ENCODE measurements at places on chromosomes 5 and 9.

DNA sequence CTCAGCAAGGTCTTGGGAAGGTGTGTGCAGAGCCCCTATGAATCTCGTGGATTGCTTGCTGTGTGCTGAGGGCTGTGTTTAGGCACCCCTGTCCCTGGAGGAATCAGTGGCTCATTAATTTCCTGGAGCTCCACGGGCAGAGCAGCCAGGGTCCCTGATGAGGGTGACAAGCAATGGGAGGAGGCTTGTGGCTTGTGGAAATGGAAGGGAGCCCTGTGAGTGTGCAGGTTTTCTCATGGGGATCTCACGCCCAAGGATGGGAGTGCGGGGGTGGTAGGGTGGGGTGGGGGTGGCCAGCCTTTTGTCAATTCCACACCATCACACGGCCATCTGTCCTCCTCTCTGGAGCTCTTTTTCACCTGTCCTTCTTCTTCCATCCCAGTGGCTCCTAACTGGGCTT, 25.3 kb downstream of the PHF2 start:
- no peak for DNase-seq

DNA sequence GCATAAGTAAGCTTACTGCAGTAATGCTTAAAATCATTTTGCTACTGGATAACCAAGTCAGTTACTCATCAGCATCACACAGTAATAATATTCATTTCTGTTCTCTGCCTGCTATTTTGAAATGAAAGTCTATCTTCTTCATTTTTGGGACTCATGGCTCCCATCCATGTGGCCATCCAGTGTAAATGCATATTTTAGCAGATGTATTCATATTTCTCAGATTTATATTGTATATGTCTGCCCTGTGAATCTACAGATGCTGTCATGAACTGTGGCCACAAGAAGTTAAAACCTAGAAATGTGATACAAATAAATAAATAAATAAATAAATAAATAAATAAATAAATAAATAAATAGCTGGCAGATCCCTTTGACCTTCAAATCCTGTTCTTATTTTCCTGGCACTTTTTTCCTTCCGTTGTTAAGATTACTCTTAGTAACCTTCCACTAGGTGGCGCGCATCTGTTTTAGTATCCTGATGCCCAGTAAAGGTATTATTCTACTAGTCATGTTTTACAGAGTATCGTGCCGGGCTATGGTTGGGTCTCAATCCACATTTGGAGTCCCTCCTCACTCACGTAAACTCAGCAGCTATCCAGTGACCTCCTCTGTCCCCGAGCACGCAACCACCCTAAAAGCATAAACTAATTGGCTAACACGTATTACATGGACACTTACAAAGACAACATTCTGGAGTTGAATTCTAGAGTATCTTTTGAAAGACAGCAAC, 79.2 kb upstream of the IL7R start:
- peak; percentile 76 for DNase-seq

DNA sequence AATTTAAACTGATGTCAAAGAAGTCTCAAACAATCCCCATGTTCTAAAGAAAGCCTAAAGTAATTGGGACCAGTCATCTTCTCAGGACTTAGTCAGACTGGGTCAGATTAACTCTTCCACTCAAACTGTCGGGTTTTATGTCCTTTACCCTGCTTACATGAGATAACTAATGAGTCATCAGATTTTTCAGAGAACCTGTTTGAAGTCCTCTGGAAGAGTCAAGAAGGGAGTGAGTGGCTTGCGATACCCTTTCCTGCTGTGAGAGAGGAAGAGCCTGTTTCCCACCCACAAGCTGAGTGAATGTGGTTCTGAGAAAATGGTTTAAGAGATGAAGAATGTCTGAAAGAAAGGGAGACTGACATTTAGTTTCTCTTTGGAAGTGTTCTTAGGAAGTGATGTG, 1866.7 kb upstream of the C9orf72 start:
- peak; percentile 84 for DNase-seq

GRCh38 chr9:72858089-72858912, 94.6 kb downstream of the ALDH1A1 start:
- no peak for DNase-seq

DNA sequence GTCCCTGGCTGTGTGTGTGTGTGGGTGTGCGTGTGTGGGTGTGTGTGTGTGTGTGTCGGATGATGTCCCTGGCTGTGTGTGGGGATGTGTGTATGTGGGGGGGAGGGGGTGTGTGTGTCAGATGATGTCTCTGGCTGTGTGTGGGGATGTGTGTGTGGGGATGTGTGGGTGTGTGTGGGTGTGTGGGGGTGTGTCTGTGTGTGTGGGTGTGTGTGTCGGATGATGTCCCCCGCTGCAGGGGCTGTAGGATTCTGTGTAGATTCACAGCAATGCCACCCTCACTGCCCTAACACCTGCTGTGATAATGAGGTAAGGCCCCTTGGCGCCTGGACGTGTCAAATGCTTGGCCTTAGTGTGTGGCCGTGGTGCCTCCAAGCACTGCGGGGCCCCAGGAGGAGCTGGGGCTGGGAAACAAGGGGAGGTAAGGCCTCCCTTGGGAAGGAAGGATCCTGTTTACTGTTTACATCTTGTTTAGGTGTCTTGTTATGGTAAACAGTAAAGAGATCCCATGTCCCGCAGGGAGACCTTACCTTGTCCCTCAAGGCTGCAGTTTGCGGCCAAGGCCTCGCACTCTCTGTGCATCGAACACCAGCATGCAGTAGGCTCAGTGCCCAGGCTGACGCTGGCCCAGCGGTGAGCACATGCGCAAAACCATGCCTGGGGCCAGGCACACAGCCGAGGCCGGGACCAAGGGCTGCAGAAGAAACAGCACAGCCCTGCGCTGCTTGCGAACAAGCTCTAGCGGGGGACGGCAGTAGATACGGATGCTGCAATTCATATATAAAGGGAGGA, 24.1 kb downstream of the AHRR start:
- no peak for DNase-seq

DNA sequence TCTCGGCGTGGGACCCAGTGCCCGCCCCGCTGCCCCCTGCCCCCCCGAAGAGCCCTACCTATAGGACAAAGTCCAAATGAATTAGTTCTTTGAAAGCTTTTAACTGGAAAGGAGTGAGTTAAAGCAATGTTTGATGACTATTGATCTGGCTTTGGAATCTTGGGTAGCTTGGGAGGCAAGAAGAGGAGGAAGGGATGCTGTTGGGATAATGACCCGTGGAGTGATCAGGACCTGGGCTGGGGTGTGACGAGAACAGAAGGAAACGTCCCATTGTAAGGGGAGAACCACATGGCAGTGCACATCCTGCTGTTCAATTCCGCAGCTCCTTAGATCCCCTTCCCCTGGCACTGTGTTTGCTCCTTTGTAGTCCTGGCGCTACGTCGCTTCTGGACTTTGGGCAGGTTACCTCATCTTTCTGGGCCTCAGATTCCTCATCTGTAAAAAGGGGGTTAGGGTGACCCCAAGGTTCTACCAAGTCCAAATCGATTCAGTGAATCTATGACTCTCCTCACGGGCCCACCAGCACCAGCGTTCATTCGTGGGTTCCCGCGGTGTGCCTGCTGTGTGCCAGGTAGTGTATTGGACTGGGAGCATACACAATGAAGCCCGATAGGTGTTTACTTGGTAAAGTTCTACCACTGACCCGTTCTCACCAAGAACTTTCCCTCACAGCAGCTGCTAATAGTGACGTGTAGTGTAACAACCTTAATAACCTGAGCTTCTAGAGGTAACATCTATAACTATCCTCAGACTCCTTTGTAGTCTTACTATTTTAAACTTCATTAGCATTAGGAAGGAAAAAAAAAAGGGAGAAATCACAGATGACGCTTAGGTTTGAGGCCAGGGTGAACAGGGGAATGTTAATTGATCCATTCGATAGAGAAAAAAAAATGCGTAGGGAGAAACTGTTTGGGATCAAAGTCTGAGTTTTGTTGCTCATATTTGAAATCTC, 1.1 kb upstream of the NADK2 start:
- DNase-seq = no peak

DNA sequence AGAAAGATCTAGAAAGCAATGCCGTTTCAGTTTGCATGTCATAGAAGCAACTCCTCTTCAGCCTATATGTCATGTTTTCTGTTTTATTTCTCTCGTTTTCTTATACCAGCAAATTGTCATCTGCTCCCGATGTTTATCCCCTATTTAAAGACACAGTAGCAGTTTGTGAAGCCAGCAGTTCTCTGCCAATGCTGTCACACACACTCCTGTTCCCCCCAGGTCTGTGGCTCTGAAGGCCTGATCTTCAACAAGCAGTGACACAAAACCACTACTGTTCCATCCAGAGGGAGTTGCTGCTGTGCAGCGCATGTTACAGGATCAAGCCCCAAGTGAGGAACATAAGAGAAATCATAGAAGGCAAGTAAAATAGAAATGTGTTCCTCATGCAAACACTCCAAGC, 364.1 kb upstream of the SLC30A5 start:
- no peak for DNase-seq

GRCh38 chr5:171675511-171675910, 110.1 kb upstream of the SMIM23 start:
- DNase-seq = no peak

DNA sequence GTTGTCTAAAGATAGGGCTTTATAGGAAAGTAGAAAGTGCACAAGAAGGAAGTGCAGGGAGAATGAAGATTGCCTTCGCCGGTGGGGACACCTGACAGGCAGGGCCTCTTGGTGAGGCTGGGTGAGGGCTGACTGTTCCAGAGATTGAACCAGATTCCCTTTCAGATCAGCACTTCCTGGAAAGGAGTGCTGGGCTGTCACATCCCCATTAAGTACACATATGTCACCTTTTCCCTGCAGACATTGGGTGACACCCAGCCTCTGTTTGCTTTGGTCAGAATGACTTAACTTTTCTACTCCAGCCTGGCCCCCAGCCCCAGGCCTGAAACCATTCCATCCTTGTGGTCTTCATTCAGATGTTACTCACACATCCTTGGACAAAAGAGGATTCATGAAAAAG, 7.4 kb upstream of the SHROOM1 start:
- DNase-seq = no peak

GRCh38 chr9:114259798-114260523, 62.9 kb upstream of the ORM1 start:
- DNase-seq = no peak

DNA sequence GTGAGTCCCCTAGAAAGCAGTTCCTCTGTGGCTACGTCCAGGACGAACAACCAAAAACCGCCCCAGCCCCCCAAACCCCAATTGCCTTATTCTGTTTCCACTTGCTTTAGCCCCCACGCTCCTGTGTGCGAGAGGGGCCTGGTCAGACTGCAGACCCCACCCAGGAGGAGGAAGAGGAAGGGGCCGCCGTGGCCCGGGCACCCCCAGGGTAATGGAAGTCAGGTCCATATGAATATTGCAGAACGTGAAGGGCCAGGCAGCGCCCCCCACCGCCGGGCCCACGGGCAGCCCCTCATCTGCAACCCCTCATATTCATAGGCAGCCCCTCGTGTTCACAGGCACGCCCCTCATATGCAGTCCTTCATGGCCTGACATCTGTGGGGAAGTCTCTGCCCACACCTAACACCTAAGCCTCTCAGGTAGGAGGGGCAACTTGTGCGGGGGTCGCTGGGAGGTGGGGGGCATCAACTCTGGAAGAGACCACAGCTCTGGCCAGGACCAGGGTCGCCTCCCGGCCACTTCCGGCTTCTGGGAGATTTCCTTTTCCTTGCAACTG, 37.7 kb upstream of the PLEKHG4B start:
- no peak for DNase-seq

DNA sequence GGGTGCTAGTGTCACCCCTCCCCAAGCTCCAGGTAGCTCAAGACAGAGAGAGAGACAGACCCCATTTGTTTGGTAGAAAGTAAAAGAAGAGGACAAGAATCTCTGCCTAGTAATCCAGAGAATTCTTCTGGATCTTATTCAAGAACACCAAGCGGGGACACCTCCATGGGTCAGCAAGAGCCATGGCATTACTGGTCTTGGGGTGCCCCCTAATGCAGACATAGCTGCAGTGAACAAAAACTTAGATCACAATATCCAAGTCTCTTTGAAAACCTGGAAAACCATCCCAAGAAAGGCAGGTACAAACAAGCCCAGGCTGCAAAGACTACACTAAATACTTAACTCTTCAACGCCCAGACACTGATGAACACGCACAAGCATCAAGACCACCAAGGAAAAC, 29.9 kb upstream of the PDE4D start:
- DNase-seq = no peak

GRCh38 chr9:38768351-38768761, 48.4 kb upstream of the FAM240B start:
- no peak for DNase-seq

DNA sequence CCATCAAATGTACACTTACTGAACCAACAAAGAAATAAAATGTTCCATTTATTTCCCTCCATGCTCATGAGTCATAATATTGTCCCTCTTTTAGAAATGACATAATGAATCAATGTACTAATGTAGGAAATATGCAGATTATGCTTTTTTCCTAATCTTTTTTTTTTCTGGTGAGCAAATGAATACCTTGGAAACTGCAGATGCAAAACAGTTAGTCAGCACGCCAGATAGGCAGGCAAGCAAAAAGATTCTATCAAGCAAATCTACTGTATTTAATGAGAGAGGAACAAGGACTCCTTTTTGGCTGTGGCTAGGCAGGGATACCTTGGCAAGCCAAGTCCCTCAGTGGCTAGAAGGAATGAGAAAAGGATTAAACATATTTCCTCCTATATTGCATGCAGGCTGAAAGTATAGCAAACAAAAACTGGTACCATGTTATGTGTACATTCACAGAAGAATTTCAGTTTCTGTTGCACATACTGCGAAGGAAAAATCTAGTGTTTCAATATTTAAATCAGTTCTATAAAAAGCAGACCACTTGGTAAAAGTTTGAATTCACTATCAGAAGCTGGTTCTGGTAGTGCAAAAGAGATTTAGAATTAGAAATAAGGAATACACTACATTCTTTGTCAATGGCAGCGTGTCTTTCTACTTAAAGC, 605.4 kb downstream of the TLE1 start:
- DNase-seq = no peak

DNA sequence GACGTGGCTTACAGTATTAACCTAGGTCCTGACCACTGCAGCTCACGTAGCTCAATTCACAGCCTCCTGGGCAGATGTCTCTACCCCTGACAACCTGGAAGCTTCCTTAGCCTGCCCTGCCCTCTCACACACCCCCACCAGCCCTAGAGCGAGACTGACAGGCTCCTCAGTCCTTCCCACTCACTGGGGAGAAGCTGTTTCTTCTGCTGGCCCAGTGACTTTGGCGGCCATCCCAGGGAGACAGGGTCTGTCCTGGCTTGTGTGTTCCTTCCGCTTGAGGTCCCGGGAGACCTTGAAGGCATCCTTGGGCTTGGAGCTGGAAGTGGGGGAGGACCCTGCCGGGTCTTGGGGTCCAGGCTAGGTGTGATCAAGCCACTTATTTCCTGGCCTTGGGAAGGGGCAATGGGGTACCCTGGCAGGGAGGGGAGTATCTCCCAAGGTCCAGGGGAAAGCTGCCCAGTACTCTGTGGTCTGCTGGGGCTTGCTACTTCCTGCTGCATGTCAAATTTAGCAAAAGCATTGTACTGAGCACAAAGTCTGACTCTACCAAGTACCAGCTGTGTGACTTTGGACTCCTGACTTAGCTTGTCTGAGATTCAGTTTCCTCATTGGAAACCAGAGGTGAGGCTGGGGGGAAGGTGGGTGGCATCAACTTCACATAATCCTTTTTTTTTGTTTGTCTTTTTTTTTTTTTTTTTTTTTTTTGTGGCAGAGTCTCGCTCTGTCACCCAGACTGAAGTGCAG, 1.9 kb downstream of the MIGA2 start:
- no peak for DNase-seq
